NCI-H1694 (cell line): ENCODE measurements at places on chromosomes 5 and 9.

GRCh38 chr5:54390539-54391031 is 64.9 kb upstream of the HSPB3 start:
- no peak for DNase-seq

DNA sequence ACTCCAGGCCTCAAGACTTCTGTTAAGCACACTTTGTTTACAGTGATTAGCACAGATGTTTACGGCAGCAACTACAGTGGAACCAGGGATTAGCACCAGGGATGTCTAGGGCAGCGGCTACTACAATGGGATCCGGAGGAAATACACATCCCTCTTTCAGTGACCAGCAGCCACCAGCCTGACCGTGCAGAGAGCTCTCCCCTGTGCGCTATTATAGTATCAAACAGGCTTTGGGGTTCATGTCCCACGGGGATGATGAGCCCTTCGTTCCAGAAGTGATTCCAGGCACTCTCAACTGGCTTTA is 21.5 kb downstream of the GFPT2 start:
- no peak for DNase-seq

DNA sequence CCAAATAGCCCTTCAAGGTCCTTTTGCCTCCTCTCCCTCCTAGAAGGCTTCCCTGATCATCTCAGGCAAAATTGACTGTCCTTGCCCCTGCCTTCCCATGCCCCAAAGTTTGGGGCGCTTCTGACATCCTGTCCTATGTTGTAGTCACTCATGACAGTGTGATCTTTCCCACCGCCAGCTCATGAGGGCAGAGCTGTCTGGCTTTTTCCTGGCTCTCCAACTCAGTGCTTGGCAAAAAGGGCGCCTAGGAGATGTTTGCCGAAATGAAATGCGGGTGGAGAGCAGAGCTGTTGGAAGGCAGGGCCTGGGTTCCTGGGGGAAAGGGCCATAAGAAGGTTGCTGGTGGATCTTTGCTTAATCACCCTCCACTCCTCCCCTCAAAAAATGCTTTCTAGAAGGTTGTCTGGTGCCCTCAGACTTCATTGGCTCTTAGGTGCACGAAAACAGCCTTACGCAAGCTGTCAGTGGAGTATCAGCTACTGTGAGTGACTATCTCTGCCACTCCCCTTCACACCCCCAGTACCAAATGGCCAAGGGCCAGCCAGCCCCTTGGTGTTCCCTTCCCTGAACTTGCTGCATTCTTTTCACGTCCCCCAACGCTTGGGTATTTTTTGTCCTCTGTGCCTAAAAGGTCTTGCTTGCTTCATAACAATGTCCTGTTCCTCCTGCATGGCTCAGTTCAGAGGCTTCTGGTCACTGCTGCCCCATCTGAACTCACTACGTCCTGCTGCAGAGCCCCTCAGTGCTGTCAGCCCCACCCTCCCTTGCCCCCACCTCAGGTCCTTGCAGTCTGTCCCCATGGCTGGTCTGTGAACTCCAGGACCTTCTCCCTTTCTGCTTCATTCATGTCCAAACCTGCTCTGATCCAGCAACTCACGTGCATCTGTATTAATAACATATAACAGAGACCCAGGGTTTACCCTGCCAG is 2.6 kb upstream of the SLC25A51 start:
- DNase-seq, result no peak

- DNase-seq, result no peak
Measured at GRCh38 chr9:97109194-97109811, 70.4 kb upstream of the CTSV start.

DNA sequence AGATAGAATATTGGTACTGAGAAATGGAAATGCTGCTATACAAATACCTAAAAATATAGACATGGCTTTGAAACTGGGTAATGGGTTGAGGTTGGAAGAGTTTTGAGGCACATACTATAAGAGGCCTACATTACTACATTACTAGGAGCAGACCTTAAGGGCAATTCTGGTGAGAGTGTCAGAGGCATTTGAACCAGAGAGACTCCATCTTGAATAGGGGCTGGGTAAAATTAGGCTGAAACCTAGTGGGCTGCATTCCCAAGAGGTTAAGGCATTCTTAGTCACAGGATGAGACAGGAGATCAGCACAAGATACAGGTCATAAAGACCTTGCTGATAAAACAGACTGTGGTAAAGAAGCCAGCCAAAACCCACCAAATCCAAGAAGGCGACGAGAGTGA is 104.6 kb upstream of the ADRA1B start:
- DNase-seq, result no peak
